Activated CD4-positive, alpha-beta T cell treated with anti-CD3 and anti-CD28 coated beads, Interleukin-2, amount 50 U/mL, for 48 hours (primary cell): ENCODE measurements at places on chromosomes 3 and 15.

DNA sequence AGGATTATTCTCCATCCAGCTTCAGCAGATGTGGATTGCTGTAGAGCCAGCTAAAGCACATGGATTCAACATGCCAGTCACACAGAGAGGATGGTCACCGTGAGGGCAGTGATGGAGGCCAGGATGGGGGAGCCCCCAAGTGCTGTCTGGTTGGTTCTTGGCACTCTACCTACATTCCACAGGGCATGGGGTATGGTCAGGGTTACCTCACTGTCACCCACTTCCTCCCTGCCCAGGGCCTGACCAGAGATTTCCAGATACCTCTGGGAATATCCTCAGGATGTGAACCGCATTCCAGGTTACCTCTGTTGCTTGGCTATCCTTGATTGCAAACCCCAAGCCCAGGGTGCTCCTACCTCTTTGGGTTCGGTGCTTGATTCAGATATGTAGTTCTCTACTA, 147.3 kb upstream of the TRIM42 start:
- no peak for DNase-seq

DNA sequence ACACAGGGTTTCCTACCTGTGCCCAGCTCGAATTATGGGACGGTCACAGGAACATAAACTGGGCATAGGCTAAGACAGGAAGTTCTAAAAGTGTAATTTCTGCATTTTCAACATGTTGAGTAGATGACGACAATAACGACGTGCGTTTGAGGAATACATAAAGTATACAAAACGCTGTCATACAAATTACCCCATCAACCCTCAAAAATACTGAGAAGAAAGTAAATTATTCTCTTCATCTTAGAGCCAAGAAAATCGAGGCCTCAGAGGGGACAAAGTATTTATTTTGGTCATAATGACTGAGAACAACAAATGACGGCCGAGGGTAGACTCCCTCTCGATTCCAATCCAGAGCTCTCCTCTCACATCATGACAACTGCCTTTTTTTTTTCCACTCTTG, 60.8 kb downstream of the RUBCN start:
- no peak for DNase-seq

DNA sequence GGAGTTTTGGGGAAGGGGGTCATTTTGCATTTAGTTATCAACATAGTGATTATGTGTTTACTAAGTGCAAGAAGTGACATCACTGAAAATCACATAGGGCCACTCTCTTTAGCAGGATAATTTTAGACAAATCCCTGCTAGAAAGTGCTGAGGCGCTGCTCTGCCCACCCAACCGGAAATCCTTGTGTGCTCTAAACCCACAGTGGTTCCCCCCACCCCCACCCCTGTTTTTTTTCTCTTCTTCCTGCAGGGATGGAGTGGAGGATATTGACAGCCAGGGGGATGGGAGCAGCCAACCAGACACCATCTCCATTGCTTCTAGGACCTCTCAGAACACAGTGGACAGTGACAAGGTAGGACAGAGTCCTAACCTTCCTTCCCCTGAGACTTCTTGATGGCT, 234.2 kb upstream of the UMPS start:
- no peak for DNase-seq

GRCh38 chr15:69305933-69306568, 7.3 kb downstream of the PAQR5 start:
- no peak for DNase-seq

DNA sequence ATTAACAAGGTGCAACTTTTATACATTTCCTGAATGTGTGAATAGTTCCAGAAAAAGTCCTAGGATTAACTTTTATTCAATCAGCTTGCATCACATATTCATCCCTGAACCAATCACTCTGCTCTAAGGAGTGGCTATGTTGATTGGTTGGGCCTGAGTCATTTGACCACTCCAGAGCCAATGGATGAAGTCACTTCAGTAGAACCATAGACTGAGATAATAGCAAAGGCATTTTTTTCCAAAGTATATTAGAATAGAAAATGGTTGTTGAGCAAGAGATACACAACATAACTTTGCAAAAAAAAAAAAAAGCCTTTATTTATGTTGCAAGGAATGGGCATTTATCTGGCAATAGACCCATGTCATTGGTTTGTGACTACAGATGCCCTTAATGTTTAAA, 55.5 kb upstream of the AGTR1 start:
- no peak for DNase-seq

DNA sequence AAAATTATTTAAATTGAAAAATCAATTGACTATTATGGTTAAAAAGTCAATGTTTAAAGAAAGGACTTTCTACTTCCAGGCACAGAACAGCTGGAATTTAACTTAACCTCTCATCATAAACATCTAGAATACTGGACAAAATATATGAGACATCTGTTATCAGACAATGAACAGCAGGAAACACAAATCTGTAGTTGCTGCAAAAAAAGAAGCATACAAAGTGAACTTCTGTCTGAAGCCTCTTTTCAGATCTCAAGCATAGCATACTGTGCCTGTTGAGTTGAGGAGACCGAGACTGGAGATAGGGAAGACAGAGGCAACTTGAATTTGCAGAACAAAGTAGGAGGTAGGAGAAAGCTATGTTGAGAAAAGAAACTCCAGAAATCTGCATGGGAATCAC, 140.0 kb upstream of the CBLB start:
- DNase-seq, result no peak

- DNase-seq, result no peak
Observed at GRCh38 chr3:150874666-150875219, 30.5 kb downstream of the MINDY4B start.

DNA sequence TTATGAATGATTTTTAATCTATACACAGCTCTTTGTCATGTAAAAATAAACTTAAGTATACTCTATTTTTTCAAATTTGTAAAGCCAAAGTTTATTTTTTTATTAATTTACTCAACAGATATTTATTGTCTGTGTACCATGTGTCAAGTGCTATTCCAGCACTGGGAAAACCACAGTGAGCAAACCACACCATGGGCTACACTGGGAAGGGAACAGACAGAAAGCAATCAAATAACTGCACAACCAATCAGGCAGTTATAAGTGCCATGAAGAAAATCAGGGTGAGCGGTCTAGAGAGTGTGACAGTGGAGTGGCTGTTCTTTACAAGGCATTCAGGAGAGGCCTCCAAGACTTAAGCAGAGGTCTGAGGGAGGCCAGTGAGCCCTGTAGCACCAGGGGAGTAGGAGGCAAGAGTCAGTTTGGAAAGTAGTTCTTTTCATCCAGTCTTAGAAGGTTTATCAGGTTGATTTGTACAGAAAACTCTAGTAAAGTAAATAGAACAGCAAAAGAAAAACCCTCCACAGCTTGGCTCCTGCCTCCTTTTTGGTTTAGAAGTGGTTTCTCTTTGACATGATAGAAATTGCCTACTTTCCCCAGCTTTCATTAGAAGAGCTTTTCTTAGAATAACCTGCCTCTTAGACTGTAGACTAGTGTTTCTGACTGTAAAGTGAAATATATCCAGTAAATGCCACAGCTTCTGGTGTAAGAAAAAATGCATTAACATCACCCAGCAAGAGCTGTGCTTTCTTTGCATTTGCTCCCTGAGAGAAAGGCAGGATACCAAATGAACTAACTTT, 13.7 kb downstream of the EIF2AK4 start:
- no peak for DNase-seq

- DNase-seq, result peak; percentile 64
Observed at GRCh38 chr15:76340803-76341365, 4.3 kb downstream of the ISL2 start.

DNA sequence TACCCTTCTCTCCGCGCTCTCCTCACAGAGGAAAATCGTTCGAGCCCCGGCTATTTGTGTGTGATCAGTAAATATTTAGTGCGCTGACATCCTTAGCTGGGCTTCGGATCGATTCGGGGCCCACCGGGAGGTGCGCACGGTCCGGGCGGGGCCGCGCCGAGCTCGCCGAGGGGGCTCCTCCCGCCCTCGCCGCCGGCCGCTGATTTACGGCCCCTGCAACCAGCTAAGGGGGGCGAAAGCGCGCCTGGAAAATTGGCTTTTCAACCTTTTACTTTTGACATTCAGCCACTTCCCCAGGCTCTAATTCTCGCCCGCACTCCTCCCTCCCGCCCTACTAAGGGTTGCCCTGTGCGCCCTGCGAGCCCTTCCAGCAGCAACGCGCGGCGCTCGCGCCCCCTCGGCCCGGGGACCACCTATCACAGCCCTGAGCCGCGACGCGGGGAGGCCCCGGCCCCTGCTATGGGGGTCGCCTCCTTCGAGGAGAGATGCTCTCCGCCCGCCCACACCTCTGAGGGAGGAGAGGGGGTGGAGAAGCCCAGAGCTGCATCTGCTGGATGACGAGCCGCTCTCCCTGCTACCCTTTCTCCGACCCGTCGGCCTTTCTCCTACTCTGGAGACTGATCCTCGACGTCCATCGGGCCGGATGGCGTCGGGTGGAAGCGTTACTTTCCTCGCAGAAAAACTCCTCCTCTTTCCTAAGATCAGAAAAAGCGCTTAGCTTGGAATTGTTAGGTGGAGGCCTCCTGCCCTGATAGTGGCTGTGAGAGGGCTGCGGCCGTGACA, 7.8 kb upstream of the NR2F2 start:
- no peak for DNase-seq

- DNase-seq, result no peak
Observed at GRCh38 chr3:50326182-50326541, 1.9 kb downstream of the TUSC2 start.

DNA sequence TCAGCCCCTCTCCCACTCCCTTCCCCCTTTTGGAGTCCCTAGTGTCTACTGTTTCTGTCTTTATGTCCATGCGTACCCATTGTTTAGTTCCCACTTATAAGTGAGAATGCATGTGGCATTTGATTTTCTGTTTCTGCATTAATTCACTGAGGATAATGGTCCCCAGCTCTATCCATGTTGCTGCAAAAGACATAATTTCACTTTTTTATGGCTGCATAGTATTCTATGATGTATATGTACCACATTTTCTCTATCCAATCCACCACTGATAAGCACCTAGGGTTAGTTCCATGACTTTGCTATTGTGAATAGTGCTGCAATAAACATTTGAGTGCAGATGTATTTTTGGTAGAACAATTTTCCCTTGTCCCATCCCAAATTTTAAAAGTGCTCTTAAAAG, 34.2 kb upstream of the RSL24D1 start:
- no peak for DNase-seq

GRCh38 chr15:90994059-90994416, 297 bp downstream of the PRC1 start:
- DNase-seq, result no peak

DNA sequence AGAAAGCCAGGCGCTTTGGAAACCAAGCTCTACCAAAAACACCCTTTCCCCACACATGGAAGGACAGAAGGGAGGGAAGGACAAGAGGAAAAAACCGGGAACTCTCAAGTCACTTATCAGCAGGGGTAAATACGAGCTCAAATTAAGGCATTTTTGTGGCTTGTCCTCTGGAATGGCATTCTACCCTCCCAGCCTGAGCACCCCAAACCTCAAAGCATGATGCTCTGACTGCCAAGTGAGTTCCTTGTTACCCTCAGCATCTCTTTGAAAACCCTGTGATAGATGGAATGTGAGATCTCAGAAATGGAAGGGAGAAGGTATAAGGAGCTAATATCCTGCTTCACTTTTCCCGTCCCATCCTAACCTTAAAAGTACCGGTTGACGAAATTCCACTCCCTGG, 8.1 kb upstream of the CSPG5 start:
- no peak for DNase-seq

GRCh38 chr3:114114719-114115118, 58.2 kb downstream of the QTRT2 start:
- no peak for DNase-seq
